ENCODE measurements at places on chromosomes 4 and X. TPM values are rescaled to one million over a fixed set of nuclear protein-coding genes. Genes with fewer than 3 reads are reported as not detected.
A peak's percentile ranks its signal among the peaks of the same experiment; 100 is the strongest.

PPP4R3C gene
- polyA plus RNA-seq: not detected

RAB9B gene
- polyA plus RNA-seq: 0.49 TPM

MAGED4B gene
- polyA plus RNA-seq: 53.5 TPM

DNA sequence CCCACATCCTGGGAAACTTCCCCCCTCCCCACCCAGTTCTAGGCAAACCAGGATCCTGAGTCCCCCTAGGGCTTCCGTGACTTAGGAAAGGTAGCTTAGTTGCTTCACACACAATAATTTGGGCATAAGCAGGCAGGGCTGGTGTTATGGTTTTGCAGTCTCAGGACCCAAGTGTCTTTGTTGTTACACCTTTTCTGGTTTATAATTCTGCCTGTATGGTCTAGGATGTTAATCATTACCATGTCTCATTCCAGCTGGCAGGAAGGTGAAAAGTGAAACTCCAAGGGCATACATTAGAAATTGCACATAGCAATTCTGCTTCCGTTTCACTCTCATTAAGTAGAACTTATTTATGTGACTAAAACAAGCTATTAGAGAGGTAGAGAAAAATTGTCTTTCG, 16.8 kb downstream of the UGT8 start:
- DNase-seq: peak; percentile 33

GRCh38 chrX:13646154-13646549, 6.8 kb upstream of the TCEANC start:
- peak; percentile 35 for DNase-seq

GRCh38 chr4:3871881-3872833, 106.0 kb downstream of the ADRA2C start:
- no peak for DNase-seq

GRCh38 chr4:26884486-26884988, 23.9 kb downstream of the STIM2 start:
- no peak for DNase-seq

DNA sequence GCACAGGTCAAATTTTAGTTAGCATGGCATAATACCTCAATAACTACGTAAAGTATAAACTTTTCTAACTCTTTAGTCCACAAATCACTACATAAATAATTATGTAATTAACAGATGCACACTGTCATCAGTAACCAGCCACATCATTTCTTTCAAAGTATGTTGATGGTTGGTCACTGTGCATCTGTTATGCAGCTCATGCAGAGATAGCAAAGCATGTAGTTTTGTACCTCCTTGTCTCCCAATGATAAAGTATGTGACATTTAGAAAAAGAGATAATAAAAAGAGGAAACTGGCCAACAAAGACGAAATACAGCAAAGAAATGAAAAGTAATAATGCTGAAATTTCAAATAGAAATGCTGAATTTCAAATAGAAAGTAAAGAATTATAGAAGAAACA, 2.9 kb downstream of the LAMTOR3 start:
- DNase-seq: no peak

Data from pancreas (tissue), 10 donors.